ENCODE measurements at places on chromosomes 16 and 17.

- no peak for DNase-seq
Observed at GRCh38 chr16:70700101-70701020, 14.5 kb upstream of the MTSS2 start.

DNA sequence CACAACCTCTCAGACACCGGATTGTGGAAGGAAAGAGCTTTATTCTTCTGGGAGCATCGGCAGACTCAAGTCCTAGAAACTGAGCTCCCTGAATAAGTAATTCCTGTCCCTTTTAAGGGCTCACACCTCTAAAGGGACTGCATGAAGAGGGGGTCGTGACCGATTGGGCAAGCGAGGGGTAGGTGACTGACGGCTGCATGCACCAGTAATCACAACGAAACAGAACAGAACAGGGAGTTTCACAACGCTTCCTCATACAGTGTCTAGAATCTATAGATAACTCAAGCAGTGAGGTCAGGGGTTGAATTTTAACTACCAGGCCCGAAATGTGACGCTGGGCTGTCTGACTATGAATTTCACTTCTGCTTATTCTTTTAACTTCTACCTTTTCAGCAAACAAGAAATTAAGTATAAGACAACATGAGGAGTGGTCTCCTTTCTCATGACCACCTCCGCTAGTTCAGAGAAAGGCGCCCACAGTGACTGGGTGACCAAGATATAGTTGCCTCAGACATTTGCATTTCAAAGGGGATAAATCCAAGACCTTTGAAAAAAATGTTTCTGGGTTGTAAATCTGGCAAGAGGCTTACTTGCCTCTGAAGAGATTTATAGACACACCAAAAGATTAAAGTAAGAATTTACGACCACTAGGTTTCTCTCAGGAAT, 88.4 kb upstream of the ATF7IP2 start:
- no peak for DNase-seq

DNA sequence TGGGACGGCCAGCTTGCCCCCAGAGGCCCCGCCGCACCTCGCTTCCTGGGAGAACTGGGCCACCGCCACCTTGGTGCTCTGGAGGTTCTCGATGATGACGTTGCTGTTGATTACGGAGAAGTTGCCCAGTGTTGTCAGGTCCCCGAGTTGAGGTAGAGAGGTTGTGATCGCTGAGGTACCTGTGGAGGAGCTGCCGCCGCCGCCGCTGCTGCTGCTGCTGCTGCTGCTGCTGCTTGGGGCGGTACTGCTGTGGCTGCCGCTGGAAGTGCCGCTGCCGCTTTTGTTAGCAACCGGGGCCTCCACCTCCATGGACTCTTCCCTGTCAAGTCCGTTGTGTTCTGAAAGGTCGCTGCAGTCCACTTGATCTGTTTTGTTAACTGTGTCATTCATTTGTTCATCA, 9.5 kb downstream of the SALL1 start:
- no peak for DNase-seq

DNA sequence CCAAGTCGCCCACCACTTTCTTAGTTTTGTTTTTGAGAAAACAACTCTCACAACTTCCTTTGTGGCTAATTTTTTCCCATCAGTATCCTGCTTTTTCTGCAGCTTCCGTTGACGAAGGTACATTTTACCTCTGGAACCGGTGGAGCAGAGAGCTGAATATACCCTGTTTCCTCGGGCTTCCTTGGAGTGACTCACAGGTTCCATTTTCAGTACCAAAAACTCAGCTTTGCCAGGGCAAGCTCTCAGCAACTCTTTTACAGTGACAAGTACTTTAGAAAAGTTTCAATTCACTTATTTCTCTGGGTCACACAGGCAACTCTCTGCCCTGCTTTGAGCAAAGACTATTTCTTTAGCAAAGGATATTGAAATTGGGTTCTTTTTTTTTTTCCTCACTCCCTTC, 318.9 kb downstream of the SNX29 start:
- no peak for DNase-seq

- no peak for DNase-seq
Observed at GRCh38 chr17:56997313-56997712, 19.4 kb downstream of the SCPEP1 start.

DNA sequence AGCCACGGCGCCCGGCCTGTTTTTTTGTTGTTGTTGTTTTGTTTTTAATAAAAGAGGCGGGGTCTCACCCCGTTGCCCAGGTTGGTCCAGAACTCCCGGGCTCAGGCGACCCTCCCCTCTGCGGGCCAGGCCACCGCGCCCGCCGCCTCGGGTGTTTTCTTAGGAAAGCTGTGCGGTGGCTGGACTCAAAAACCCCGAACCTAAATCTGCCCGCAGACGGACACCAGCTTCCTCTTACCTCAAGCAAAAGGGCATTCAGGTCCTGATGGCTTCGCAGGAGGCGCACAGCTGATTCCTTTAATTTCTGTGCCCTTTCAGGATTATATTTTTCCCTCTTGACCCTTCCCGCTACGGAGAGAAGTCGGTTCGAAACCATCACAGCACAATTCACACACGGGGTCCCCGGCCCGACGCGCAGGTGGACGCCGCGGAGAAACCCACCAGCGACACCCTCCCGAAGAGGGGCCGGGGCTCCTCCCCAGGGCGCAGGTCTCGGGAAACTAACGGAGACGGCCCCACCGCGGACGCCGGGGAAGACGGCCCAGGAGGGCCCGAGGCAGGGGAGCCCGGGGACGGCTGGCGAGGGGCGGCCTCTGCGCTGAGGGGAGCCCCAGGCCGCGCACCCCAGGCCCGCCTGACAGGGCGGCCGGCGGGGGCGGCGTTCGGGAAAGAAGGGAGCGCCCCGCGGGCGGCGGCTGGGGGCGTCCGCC, 653 bp downstream of the FANCA start:
- DNase-seq: no peak

DNA sequence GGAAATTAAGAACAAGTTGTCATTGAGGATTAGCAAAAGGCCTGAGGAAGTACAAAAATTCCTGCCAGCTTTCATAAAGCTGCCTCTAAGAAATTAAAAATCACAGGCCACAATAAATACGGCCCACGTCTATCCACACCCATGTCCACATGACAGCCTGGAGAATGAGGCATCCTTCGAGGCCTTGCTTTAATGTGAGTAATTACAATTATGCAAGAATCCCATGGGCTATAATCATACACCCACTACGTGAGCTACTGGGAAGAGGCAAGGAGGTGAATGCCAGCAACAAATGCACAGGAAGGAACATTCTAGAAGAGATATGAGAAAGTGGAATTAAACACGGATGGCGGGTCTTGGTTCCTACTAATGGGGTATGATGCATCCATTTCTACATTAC, 65.4 kb upstream of the ZFHX3 start:
- DNase-seq: no peak

GRCh38 chr16:26731729-26732128, 335.0 kb upstream of the C16orf82 start:
- DNase-seq: no peak

GRCh38 chr16:71430744-71431143, 11.1 kb downstream of the TLE7 start:
- DNase-seq: no peak

GRCh38 chr17:50527155-50527762, 5.3 kb upstream of the EPN3 start:
- DNase-seq: no peak

- peak; percentile 3 for DNase-seq
Observed at GRCh38 chr17:49388290-49388640, 26.2 kb upstream of the ZNF652 start.

DNA sequence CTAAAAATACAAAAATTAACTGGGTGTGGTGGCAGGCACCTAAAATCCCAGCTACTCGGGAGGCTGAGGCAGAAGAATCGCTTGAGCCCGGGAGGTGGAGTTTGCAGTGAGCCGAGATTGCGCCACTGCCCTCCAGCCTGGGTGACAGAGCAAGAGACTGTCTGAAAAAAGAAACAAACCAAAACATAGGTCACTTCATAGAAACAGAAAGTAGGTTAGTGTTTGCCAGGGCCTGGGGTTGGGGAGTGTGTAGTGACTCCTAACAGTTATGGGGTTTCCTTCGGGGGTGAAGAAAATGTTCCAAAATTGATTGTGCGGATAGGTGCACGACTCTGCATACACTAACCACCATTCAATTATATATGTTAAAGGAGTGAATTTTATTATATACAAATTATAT, 59.2 kb downstream of the ATP2C2 start:
- no peak for DNase-seq

DNA sequence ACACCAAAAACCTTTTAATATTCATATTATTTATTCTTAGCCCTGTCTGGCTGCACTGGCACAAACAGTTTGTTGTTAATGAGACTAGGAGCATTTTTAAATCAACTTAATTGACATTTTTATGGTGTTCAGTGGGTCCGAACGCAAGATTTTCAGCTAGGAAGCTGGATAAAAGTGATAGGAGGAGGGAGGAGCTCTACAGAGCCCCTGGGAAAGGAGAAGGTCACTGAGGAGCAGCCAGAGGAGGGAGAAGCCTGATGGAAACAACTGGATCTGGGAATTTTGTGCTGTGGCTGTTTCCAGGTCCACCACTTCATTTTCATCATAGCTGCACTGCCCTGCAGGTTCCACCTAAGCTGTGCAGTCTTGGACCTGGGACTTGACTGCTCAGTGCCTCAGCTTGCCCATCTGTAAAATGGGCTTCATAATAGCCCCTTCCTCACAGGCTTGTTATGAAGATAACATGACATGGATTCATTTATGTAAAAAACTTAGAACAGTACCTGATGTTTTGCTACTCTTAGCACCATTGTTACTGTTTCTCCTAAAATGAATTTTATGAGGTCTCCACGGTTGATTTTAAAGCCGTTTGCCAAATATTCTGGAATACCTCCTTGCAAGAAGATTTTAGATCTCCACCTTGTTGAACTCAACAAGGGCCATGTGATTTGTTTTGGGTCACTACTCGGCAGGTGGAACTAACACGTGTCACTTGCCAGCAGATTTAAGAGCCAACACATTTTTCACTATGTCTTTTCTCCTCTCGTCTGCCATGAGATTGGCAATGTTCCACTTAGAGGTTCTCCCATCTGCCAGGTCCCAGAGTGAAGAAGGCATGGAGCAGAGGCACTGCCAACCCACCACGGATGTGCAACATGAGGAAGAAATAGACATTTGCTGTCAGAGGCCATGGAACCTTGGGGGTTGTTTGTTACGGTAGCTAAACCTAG, 18.7 kb upstream of the GRIN2A start:
- DNase-seq: no peak

DNA sequence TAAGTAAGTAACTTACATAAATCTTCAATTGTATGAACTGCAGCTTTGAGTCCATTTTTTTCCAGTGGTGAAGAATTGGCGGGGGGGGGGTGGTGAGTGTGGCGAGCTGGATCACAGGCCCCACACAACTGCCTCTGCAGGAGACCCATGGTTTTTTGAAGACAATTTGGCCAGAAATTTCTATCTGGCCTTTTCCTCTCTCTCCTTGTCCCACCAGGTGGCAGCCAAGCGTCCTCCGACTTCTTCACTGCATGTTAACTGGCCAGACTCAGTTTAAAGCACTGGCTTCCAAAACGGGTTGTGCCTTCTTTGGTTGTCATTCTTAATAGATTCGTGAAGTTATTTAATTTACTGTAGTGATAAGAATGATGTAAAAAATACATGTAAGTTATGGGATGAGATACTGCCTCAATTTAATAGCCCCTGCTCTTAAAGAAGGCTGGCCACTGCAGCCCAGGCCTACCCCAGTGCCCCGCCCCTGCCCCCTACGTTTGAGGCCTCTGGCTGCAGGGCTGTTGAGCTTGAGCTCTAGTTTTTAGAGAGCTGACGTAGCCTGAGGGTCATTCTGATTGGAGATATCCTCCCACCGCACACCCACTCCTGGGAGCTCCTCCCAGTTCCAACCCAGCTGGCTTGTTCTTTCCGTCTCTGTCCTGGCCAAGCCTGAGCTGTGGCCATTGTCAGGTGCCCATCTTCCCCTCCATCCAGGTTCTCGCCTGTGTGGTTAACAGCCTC, 36.4 kb downstream of the AKAP1 start:
- DNase-seq: no peak

GRCh38 chr17:73541111-73541510, 103.1 kb downstream of the SDK2 start:
- no peak for DNase-seq

- DNase-seq: no peak
Observed at GRCh38 chr16:25372716-25373115, 115.1 kb upstream of the ZKSCAN2 start.

DNA sequence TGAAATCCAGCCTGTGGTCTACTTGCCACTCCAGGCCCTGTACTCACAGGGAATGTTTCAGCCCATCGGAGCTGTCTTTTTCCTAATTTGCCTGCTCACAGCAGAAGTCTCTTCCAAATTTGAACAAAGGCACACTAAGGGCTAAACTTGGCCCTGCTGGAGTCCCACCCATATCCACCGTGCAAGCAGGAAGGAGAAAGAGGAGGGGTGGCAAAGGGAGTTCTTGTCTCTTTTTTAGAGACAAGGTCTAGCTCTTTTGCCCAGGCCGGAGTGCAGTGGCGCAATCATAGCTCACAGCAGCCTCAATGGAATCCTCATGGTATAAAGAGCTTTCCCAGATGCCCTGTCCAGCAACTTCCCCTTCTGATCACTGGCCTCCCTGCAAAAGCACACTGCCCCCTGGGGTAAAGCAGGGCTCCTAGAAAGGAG, 2.7 kb upstream of the PRM1 start:
- no peak for DNase-seq

DNA sequence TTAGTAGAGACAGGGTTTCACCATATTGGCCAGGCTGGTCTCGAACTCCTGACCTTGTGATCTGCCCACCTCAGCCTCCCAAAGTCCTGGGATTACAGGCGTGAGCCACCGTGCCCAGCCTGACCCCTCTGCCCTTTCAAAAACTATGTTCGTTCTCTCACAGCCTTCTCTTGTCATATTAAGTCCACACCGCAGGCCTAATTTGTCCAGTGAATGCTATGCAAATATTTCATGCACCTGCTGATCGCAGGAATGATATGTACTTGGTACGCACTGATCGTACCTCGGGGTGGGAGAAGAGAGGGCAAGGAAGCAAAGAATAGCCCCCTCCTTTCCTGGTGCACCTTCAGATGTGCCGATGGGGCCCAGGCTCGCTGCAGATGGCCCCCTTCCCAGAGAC, 3.0 kb upstream of the BIRC5 start:
- no peak for DNase-seq

DNA sequence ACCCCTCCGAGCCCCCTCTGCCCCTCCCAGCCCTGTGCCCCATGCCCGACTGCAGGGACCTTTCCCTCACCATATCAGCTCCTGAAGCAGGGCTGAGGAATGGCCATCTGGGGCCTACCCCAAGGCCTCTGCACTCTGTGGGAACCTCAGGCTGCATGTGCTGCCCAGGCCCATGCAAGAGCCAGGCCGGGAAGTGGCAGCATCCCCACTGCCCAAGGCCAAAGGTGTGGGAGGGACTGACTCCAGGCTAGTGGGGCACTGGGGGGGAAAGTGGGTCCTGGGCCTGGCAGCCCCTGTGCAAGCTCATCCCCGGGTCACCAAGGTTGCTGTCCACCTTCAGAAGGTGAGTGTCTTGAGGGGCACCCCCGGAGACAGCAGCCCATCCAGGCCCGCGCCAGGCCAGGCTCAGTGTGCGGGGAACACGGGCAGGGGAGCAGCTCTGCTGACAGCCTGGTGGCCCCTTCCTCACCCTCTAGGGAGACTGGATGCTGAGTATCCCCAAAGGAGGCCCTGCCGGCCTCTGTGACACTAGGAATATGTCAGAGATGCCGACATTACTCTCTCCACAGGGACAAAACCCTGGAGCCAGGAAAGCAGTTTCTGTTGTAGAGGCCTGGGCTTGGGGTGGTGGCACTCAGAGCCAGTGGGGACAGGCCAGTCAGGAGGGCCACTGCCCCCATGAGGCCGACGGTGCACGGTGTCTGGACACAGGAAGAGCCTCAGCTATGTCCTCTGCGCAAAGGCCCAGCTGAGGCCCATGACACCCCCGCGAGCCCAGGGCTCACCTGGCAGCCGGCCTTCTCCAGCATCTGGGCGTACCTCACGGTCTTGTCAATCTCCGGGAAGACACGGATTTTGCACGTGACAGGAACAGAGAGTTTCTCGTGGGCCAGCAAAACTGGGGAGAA, 3.3 kb downstream of the DUS1L start:
- DNase-seq: no peak

Measured in activated CD4-positive, CD25-positive, alpha-beta regulatory T cell treated with anti-CD3 and anti-CD28 coated beads, Interleukin-2, amount 50 U/mL, for 16 hours (primary cell).